Activated T-cell treated with anti-CD3 and anti-CD28 coated beads for 4 hours (primary cell): ENCODE measurements at places on chromosomes 13 and 19.
A peak's percentile ranks its signal among the peaks of the same experiment; 100 is the strongest.

- DNase-seq: no peak
Measured at GRCh38 chr13:55000043-55000442, 1971.4 kb downstream of the OLFM4 start.

DNA sequence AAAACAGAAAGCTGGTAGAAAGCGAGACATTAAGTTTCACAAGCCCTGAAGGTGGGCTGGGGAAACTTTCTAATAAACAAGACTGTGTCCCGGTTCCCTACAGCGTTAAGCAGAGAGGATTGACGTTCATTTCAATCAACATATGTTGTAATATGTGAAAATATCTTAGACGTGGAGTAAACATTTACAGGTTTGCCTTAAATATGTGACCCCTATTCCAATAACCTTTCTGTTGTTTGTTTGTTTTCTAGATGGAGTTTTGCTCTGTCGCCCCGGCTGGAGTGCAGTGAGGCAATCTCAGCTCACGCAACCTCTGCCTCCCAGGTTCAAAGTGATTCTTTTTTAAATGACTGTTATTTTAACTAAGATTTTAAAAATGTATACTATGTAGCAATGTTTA is 526.2 kb downstream of the SUCLA2 start:
- no peak for DNase-seq

GRCh38 chr19:32910874-32911273 is 41.3 kb upstream of the SLC7A9 start:
- DNase-seq: no peak

GRCh38 chr13:75364131-75364713 is 117.7 kb downstream of the TBC1D4 start:
- no peak for DNase-seq

GRCh38 chr13:51806566-51806965 is 2.6 kb upstream of the DHRS12 start:
- DNase-seq: no peak

GRCh38 chr13:73631411-73631810 is 502.8 kb downstream of the KLF12 start:
- DNase-seq: no peak

DNA sequence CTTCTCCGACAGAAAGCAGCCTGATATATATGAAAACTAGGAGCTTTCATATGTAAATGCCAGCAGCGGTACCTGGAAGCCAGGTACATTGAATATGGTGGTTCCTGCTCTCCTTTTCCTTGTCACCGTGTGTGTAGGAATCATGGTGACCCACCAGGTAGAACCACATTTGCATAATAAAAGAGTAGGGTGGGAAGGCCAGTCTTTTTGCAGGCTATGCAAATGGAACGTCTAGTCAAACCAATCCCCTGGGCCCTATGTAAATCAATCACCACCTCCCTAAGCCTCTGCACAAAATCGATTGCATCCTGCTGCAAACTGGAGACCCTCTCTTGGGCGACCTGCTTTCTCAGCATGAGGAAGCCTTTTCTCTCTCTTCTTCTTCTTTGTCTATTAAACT is 22.2 kb upstream of the ZNF181 start:
- DNase-seq: no peak

DNA sequence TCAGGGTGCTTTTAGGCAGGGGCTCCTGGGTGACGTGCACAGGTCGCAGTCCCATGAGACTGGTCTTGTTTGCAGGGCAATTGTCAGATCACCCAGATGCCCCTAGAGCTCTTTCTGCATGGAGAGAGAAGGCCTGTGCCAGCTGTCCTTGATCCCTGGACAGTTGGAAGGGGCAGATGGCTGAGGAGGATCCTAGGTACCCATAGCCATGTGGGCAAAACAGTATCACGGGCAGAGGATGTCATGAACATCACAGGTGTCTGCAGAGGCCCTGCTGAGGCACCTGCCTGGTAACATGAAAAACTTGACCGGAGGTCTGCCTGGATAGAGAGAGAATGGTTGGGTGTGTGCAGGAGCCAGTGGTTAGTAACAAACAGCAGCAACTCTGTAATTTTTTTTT is 99.3 kb downstream of the ZNF536 start:
- DNase-seq: no peak

DNA sequence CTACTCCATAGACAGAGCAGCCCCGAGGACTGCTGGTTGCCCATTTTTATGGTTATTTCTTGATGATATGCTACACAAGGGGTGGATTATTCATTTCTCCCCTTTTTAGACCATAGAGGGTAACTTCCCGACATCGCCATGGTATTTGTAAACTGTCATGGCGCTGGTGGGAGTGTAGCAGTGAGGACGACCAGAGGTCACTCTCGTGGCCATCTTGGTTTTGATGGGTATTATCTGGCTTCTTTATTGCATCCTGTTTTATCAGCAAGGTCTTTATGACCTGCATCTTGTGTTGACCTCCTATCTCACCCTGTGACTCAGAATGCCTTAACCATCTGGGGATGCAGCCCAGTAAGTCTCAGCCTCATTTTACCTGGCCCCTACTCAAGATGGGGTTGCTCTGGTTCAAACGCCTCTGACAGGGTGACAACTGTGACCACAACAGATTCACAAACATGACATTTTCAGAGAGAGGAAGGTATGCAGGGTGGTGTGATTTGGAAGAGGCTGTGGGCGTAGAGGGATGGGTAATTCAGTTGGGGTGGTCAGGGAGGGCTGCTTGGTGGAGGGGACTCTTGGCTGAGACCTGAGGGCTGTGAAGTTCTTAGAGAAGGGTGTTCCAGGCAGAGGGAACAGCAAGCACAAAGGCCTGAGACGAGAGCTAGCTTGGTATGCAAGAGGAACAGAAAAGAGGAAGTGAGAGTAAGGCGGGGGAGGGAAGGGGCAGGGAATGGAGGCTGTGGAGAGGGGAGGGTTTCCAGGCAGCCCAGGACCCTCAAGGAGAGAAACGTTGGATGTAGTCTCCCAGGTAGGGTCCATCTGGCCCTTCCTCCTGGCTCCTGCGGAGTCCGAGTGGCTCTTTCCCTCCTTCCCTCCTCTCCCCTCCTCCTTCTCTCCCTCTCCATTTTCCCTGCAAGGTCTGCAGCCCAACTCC is 23.5 kb downstream of the FAM187B start:
- no peak for DNase-seq

GRCh38 chr13:97710797-97711196 is 242.7 kb upstream of the IPO5 start:
- DNase-seq: no peak

DNA sequence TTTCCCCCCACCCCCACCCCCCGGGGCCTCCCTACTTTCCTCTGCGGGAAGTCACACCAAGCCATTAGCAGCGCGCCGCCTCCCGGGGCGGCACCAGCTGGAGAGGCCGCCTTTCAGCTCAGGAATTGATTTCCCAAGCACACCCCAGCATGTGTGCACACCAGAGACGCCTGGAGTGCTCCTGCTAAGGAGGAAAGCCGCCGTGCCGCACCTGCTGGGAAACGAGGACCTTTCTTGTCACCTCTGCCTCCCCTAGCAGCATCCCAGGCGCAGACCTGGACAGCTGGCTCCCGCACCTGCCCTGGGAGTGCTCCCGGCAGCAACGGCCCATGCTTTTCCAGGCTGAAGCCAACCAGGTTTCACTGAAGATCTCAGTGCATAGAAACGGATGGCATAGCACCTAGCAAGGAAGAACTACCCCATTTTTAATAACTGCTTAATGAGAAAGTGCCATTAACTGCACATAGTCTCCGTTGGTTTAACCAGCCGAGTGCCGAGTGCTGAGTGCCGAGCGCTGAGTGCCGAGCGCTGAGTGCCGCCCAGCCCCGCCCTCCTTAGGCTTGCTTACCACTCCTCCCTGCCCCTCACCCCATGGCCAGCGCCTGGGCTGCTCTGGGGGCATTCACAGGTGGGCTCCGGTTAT is 165.0 kb downstream of the USP12 start:
- no peak for DNase-seq

GRCh38 chr19:45972081-45972946 is 1.4 kb downstream of the NOVA2 start:
- DNase-seq: peak; percentile 48

DNA sequence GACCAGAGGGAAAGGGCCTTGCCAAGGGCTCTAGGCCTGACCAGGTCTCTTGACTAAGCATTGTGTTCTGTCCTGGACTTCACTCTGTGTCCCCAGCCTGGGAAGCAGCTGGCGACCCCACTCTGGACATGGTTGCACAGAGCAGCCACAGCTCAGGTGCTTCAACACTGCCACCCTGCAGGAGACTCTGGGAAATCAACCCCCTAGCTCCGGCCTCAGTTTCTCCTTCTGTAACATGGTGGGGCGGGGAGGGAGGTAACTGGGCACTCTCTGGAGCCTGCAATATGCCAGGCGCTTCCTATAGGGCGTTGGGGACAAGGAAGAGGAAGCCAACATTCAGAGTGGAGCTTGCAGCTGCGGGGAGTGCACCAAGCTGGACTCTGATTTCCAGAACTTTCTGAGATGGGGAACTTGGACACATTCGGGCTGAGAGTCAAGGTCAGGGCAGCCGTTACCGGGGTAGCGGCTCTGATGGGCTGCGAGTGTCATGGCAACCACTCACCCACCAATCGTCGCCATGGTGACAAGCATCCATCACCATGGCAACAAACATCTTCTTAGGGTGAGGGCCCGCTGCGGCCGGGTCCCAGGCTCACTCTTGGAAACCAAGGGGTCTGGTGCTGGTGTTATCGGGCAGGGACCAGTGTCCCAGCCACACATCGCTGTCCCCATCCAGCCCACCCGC is 12.8 kb downstream of the F2RL3 start:
- DNase-seq: no peak

GRCh38 chr13:105116966-105117365 is 1418.5 kb downstream of the EFNB2 start:
- DNase-seq: no peak

DNA sequence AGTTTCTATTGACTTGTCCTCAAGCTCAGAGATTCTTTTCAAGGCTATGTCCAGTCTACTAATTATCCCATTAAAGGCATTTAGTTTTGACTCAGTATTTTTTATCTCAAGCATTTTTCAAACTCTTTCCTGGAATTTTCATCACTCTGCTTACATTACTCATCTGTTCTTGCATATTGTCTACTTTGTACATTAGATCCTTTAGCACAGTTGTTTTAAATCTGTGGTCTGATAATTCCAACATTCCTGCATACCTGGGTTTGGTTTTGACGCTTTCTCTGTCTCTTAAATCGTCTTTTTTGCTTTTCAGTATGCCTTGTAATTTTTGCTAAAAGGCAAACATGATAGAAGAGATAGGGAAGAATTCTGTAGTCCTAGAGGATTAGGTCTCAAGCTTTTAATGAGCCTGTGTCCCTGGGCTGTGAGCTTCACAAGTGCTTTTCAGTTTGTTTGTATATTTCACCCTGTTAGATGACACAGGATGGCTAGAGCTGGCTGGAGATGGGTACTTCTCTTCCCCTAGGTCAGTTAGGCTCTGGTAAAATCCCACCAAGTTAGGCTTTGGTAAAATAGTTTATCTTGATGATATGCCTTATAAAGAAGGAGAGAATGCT is 46.1 kb upstream of the GPC6 start:
- no peak for DNase-seq
